ENCODE measurements at places on chromosomes 11 and 22.

DNA sequence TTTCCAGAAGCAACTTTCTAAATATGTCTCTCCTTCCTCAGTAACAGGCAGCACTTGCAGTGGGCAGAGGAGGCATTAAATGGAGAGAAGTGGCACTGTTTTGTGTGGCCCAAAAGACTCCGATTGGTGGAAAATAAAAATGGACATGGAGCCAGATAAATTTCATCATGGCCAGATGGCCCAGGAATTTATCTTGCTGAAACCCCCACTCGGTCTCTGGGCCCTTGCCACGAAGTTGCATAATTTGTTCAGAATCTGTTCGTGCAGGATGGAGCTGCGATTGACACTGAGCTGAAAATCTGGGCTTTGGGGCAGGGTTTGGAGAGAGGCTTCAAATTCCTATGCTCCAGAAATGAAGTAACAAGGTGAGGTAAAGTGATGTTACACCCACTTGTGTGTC, 65.5 kb downstream of the C11orf91 start:
- no peak for DNase-seq

DNA sequence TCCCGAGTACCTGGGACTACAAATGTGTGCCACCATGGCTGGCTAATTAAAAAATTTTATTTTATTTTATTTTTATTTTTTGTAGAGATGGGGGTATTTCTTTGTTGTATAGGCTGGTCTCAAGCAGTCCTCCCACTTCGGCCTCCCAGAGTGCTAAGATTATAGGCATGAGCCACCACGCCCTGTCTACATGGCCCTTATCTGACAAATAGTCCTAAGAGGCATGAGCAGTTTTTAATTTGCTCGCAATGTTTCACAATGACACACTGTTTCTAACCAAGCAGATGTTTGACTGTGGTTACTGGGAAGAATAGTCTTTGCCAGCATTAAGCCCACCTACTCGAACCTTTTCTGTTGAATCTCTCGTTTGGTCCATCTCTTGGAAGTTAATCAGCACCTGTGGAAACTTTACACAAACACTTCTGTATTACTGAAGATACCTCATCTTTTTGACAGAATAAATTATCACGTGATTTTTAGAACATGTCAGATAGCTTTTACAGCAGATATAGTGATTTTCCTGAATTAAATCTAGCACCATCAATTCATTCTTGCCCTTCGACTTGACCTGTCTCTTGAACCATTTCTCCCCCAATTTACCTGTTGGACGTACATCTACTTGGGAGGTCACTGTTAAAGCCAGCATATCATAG, 71.4 kb downstream of the MTMR3 start:
- DNase-seq: no peak

DNA sequence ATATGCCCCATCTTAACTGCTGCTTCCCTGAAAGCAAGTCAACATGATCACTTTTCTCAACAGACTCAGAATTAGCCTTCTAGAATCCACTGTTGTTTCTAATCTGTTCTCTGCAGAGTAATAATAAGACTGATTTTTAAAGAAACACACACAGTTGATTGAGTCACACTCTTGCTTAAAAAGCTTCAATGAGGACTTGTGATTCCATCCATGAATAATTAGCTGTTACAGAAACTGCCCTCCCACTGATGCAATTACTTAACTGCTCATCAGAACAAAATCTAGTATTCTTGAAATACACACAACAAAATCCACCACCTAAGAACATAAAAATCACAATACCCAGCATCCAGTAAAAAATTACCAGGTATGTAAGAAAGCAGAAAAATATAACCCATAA, 100.5 kb upstream of the TIMP3 start:
- DNase-seq: no peak

GRCh38 chr11:68816917-68817419, 24.7 kb downstream of the CPT1A start:
- DNase-seq: no peak

- no peak for DNase-seq
Measured at GRCh38 chr11:105767931-105768330, 158.1 kb downstream of the GRIA4 start.

- no peak for DNase-seq
Measured at GRCh38 chr11:33452836-33453624, 195.8 kb downstream of the HIPK3 start.

DNA sequence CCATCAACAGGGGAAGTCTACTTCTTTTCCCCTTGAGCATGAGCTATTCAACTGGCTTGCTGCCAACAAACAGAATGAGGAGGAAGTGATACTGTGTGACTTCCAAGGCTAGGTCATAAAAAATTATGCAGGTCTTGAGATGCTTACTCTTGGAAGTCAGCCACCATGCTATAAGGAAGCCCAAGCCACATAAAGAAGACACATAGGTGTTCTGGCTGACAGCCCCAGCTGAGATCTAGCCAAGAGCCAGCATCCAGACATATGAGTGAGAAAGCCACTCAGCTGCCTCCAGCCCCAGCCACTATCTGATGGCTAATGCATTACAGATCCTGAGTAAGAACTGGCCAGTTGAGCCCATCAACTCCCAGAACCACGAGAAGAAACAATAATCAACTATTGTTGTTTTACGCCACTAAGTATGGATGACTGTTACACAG, 31.0 kb upstream of the PPP2R1B start:
- peak; percentile 72 for DNase-seq

DNA sequence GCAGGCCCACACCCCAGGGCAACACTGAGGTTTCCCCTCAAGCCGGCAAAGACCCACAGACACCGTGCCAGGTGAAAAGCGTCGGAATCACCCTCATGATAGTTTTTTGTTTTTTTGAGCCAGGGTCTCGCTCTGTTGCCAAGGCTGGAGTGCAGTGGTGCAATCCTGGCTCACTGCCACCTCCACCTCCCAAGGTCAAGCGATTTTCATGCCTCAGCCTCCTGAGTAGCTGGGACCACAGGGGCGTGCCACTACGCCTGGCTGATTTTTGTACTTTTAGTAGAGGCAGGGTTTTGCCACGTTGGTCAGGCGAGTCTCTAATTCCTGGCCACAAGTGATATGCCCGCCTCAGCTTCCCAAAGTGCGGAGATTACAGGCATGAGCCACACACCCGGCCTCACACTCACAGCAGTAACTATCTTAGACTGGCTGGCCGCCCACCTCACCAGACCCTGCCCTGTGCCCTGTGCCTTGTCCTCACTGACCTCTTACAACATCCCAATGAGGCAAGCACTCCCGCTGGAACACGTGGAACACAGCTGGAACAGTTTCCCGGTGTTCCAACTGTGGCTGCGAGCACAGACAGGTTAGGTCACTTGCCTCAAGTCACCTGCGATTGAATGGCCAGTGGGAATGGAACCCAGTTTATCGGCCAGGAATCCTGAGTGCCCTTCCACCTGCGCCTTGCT, 21.1 kb downstream of the LRRC10B start:
- no peak for DNase-seq

GRCh38 chr11:61042961-61043540, 59.2 kb upstream of the CD5 start:
- no peak for DNase-seq

DNA sequence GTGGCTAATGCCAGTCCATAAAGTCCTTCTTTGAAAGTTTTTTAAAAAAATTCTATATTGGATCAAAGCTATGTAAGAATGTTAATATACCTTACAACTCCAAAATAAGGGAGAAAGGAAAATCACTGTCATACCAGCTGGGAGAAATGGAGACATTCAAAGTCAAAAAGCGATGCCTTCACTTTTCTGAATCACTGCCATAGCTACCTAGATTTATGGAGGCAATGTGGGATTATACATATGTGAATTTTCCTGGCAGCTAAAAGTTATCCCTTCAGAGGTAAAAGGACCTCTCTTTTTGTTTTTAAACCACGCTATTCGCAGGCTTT, 59.6 kb upstream of the PDE3B start:
- no peak for DNase-seq

- DNase-seq: no peak
Measured at GRCh38 chr11:14342906-14343305, 16.1 kb downstream of the RRAS2 start.

- DNase-seq: peak; percentile 45
Measured at GRCh38 chr11:68412593-68413475, 47.7 kb upstream of the PPP6R3 start.

DNA sequence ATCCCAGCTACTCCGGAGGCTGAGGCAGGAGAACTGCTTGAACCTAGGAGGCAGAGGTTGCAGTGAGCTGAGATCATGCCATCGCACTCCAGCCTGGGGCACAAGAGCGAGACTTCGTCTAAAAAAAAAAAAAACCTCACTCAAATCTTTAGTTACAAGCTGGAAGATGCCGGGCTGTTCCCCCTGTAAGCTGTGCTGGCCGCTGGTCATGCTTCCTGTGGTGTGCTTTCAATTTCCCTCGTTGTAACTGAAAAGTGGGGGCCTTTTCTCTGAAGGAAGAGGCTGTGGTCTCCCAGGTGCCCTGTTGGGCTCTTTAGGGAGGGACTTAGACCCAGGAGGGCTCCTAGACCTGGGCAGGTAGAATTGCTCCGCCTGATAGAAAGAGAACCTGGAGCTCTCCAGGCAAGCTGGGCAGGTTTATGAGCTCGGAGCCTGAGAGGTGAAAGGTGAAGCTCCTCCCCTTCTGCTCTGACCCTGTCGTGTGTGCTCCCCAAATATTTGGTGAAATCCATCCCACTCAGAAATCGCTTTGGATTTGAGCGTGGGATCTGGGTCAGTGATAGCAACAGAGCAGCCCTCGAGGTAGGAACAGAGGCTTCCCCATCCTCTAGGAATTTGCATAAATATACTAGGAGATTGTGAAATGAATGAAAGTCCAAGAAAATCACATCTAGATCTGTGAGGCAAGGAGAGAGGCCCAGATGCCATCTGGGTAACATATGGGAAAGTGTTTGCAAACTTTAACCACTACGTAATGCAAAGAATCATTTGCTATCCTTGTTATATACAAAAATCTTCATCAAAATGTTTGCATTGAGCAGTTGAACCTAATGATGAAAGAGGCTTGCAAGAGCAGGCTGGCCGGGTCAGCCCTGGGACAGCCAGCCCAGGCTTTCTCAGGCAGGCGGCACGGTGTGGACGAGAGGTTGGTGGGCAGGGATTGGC, 154.3 kb downstream of the FBXO7 start:
- no peak for DNase-seq

GRCh38 chr11:120040151-120040840, 97.6 kb downstream of the TRIM29 start:
- DNase-seq: no peak

- DNase-seq: no peak
Measured at GRCh38 chr11:79274636-79275331, 166.0 kb downstream of the TENM4 start.

DNA sequence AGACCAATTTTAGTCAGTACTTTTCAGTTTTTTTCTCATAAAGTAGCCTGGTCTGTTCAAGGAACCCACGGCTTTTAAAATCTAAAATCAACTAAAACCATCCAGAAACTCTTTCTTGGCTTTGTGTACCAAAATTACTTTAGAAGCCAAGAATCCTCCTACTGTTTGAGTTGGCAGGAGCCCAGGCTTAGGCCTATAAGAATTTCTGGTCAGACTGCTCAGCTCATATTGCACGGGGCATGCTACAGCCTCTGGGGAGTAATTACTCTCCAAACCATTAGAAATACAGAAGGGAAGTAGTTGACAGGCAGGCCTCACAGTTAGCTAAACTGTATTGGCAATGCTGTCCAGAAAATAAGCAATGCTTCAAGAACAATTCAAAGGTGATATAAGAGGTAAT, 1862.9 kb upstream of the RAG2 start:
- DNase-seq: no peak

- peak; percentile 43 for DNase-seq
Measured at GRCh38 chr11:102464859-102465500, 12.4 kb upstream of the TMEM123 start.

DNA sequence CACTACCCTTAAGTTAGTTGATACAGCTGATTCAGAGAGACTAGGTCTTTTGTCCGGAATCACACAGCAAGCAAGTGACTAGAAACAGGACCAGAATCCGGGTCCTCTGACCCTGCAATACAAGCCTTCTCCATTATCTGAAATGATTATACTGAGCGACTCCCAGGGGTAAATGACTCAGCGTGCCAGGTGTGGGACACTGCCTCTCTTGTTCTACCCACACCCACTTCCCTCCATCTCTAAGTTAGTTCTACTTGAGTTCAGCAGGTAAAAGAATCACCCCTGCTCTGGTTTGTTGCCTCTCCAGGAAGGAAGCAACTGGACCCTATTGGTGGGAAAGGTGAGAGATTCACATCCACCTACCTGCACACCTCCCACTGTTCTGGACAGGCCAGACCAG, 156.9 kb downstream of the DBX1 start:
- no peak for DNase-seq

GRCh38 chr11:119369132-119369925, 12.2 kb downstream of the USP2 start:
- DNase-seq: no peak

DNA sequence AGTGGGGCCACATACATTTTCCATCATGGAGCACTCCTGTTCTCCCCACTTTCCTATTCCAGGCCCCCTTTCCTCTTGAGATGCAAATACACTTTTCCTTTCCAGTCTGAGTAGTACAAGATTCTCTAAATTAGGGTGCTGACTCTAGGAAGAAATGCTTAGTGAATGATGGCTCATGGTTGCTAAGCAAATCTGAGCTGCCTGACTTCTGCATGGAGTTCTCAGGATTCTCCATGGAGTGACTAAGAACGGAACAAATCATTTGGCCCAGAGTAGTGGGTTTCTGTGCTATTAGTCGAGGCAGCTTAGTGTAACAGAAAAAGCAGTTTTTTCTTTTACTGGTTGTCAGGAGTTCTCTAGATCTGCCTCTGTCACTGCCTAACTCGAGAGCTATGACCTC, 65.4 kb upstream of the NTM start:
- no peak for DNase-seq

DNA sequence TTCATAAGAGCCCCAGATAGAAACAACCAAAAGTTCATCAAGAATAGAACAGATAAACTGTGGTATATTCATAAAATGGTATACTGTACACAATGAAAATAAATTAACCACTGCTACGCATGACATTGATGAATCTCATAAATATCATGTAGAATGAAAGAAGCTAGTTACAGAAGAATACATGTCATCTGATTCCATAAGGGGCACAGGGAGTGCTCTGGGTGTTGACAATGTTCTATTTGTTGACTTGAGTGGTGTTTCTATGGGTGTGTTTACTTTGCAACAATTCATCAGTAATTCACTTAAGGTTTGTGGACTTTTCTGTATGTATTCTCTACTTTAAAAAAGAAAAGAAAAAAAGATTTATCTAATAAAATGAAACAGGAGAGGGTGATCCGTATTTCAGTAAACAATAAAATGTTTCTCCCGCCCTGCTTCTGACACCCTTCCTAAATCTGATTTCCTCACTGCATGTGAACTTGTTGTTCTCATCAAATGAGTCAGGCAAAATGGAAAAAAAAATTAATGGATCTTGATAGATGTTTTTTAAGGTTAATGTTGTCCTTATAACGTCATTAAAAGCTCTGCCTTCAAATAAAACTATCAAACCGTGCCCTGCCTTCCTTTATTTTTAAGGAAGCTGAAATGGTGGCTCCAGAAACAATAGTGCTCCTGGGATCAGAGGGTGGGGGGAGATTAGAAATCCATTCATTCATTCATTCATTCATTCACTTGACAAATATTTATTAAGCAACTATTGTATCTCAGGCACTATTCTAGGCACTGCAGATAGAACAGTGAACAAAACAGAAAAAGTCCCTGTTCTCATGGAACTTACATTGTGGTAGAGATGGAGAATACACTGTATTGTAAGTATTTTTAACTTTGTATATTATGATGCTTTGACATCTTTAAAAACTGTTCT, 77.2 kb upstream of the CD44 start:
- no peak for DNase-seq

Data from hematopoietic multipotent progenitor cell (in vitro differentiated cells).